Ecto neural progenitor cell (in vitro differentiated cells): ENCODE measurements at places on chromosomes 13 and 19.

DNA sequence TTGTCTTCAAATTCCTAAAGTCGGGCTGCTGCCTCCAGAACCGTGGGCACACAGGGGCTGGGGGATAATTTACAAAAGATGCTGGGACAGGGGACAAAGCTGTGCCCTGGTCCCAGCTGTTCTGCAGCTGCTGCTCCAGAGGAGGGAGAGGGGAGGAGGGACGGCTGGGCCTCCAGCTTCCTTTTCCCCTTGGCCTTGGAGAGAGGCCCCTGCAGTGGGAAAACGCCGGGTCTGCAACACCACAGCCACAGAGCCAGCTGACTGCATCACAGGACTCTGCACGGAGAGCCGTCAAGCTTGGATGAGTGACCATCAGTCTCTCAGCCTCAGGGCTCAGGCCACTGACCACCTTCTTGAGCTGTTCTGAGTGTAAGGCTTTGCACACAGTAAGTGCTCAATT, 6.1 kb downstream of the DOCK6 start:
- no peak for DNase-seq

- DNase-seq: no peak
Observed at GRCh38 chr13:98570929-98571372, 6.0 kb downstream of the STK24 start.

DNA sequence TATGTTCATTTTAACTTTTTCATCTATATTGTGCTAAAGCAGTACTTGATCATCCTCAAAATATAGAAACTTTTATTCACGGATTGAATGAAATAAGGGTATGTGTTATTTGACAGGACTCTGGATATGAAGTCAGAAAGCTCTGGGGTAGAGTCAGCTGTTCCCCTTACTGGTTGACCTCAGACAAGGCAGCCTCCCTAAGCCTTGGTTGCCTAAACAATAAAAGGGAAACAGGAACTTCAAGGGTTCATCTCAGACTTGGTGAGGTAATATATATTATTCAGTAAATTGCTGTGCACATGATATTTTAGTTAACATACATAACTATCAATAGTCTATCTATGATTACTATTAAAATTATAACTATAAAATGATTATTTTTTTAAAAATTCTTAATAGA, 13.6 kb downstream of the POLR1D start:
- no peak for DNase-seq

GRCh38 chr19:10888421-10888866, 17.1 kb downstream of the CARM1 start:
- no peak for DNase-seq

DNA sequence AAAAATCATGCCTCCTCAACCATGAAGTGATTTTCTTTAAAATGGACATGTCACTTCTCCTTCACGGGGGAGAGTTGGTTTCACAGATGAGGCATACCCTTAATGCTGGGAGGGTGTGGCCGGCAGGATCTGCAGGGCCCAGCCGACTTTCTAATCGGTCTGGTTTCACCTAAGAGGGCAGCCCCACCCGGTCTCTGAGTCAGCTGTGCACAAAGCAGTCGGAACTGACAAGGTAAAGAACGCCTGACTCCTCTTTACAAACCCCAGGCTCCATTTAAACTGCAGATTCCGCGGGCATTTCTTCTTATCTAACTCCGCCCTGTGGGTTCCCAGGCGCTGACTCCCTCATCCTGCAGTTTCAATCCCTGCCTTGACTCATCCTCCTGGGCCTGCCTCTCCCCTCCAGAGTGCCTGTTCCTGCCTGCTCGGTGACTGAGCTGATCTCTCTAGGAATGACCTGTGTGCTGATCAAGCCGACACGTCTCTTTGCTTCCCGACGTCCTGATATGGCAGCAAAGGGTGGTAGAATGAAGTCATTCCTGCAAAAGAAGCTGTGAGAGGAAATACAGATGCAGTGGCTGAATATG, 63.4 kb downstream of the EFNB2 start:
- DNase-seq: peak; percentile 69

- DNase-seq: no peak
Observed at GRCh38 chr13:70613295-70613694, 505.0 kb upstream of the KLHL1 start.

DNA sequence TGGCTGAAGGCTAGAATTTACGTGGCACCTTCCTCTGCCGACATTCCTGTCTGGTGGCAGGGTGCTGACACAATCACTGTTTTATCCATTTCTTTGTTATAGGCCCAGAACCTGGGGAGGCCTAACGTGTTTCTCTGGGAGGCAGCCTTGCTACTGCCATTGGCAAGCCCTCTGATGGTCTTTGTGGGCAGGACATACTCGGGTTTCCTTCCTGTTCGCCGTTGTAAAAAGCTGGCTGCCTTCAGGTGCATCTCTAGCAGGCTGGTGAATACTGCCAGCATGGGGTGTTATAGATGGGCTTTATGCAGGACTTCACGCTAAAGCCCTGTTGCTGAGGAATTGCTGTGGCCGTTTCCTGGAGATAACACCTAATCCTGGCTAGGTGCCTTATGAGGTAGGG, 28.1 kb downstream of the B3GLCT start:
- no peak for DNase-seq

- no peak for DNase-seq
Observed at GRCh38 chr19:38734176-38734425, 10.2 kb downstream of the CAPN12 start.

- peak; percentile 71 for DNase-seq
Observed at GRCh38 chr13:24670961-24671381, 9.2 kb upstream of the ATP12A start.

DNA sequence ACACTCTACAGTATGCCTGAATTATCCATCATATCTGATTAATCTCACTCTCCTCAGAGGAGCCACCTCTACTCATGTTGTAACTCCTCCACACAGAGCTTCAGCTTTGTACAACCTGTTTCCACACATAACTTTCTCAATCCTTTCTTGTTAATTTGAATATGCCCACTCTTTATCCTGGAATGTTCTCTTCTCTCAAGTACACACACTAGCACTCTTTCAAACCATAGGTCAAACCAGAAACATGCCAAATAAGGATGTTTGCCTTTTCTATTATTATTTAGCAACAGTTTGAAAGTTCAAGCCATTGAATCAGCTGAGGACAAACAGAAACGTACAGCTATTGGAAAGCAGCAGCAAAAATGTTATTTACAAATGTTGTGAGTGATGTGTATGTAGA, 110.3 kb downstream of the MIPEP start:
- no peak for DNase-seq

GRCh38 chr13:53321296-53321801, 292.7 kb downstream of the OLFM4 start:
- no peak for DNase-seq

- peak; percentile 62 for DNase-seq
Observed at GRCh38 chr19:46489445-46490272, 6.0 kb downstream of the PNMA8B start.

DNA sequence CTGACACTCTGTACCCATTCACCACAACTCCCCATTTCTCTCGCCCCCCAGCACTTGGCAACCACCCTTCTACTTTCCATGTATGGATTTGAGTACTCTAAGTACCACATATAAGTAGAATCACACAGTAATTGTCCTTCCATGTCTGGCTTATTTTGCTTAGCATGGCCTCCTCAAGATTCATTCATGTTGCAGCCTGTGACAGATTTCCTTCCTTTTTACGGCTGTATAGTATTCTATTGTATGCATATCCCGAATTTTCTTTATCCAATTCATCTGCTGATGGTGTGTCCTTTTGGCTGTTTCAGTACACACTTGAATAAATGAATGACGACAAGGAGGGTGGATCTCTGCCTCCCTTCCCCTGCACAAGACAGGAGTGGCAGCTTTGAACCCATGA, 95.1 kb downstream of the ZNF536 start:
- no peak for DNase-seq

- DNase-seq: no peak
Observed at GRCh38 chr19:33730858-33731607, 65.6 kb upstream of the KCTD15 start.

- no peak for DNase-seq
Observed at GRCh38 chr19:22617614-22618320, 16.4 kb upstream of the ZNF492 start.
